Cerebellar nuclear complex (tissue), 1 donor: ENCODE measurements at places on chromosomes 16 and 17.

- no peak for DNase-seq
These were observed 8.1 kb upstream of the CBX2 start for GRCh38 chr17:79769570-79770506.

DNA sequence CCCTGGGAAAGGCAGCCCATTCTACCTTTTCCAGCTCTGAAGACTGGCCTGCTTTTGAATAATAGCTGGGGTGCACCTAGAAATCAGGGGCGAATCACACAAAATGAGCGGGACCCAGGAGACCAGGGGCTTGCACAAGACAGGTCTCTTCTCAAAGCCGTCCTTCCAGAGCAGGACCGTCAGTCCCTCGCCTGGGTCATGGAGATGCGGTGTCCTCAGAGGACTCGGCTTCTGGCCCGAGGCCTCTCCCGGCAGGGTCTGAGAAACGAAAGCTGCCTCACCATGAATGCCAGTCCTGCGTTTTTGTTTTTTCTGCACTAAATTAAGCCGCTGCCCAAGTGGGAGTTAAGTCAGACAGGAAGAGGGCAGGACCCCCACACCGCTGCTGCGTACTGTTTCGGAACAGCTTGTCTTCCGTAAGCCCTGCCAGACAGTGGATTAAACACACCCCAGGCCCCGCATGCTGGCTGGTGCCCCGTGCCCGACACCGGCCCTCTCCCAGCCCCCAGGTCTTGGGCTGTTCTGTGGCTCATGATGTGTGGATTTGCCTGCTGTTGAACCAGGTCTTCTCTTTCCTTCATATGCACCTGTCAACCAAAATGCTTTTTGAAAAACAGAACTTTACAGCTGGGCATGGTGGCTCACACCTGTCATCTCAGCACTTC is 142.1 kb upstream of the RPH3AL start:
- DNase-seq = no peak

DNA sequence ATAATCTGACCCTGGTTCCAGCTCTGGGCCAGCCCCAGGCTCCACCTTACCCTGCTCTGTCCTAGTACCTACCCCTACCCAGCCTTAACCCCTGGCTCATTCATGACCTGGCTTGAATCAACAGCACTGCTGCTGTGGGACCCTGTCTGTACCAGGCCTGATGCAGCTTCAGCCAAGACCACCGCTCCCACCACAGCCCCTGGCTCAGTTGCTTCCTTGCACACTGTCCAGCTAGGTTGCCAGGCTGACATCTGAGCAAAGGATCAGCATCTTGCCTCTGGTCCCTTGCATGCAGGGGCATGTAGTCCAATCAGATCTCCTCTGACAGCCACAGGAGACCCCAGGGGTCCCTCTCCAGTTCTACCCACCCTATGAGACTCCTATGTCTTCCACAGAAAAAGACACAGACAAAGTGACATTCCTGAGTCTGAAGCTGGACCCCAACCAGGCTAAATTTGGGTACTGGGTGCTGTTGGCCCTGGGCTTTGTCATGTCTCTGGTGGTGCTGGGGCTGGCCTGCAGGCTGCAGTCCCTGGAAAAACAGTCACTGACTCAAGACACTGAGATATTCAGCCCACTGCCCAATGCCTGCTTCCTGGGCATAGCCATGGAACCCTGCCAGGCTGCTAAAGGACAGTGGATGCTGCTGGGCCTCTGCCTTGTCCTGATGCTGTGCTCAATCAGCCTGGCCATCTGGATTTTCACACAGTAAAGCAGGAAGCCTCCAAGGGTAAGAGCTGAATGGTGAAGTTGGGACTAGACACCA is 3.9 kb upstream of the KCNH6 start:
- no peak for DNase-seq

GRCh38 chr17:17570140-17570797 is 21.2 kb downstream of the PEMT start:
- DNase-seq = no peak

DNA sequence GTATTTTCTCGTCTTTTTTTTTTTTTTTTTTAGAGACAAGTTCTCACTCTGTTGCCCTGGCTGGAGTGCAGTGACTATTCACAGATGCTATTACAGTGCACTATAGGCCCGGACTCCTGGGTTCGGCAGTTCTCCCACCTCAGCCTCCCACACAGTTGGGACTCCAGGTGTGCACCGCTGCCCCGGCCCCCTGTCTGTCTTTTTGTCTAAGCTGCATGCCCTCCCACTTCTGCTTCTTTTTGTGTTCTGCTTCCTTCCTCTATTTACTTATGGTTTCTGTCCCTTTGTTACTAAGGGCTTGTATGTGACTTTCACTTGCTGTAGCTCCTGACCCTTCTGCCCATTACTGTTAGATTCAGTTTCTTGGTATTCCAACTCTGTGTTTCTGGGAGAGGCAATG is 20.5 kb downstream of the SLC7A6 start:
- DNase-seq = no peak

DNA sequence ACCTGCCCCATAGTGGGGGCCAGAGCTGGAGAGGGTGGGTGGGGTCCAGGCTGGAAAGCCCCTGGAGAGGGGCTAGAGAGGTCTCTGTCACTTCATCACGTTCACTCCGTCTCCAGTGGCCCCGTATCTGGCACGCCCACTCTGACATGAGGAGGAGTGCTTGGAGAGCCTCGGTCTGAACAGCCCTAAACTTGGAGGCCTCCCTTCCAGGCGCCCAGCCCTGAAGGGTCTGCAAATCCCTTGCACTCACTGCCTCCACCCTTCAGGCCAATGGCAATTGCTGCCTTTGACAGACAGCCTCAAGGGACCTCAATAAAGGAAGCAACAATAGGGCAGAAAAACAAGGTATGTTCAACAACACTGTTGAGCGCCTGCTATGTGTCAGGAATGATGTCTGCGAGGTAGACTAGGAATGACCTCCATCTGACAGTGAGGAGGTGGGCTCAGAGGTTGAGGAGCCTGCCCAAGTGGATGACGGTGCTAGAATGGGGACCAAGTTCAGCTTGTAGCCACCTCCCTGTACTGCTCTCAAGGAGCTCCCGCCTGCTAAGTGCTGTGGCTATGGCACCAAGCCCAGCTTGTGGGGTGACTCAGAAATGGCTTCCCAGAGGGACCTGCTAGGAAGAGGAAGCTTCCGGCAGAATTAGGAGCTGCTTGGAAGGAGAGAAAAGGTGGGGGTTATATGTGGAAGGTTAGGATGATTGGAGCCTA is 2.9 kb upstream of the EPX start:
- DNase-seq = no peak

- DNase-seq = no peak
These were observed 6.7 kb upstream of the SLC25A39 start for GRCh38 chr17:44331249-44331760.

- DNase-seq = no peak
These were observed 77.1 kb upstream of the HS3ST3A1 start for GRCh38 chr17:13678841-13679240.

DNA sequence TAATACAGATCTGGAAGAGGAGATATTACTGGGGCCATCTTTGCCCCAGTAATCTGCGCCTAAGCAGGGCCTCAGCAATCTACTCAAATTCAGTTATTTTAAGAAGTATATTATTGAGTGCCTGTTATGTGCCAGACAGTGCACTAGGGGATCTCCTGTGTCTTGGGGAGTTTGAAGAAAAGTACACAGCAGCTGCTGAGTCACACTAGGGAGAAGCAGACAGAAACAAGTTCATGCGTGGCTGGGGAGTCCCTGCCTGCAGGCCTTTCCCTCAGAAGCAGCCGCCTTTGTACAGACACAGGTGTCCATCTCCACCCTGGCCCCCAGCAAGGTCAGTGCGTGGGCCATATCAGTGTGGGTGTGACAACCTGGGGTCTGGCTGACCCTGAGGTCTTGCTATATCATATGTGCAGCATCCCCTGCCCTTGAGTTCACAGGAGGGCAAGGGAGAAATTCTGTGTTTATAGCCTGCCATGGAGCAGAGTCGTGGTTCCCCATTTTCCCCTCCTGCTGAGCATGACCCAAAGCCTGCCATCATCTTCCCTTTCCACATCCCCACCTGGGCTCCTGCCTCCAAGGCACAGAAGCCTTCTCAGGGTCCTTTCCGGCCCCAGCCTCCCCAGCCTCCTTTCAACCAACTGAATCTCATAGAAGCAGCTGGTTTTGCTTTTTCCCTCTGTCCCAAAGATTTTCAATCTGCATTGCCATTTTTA is 229.9 kb upstream of the SDK2 start:
- DNase-seq = no peak
